Breast epithelium (tissue), 4 donors: ENCODE measurements at places on chromosomes 3 and 15. TPM values are rescaled to one million over a fixed set of nuclear protein-coding genes. Genes with fewer than 3 reads are reported as not detected.

The GABRG3 gene
- 0.33 TPM for total RNA-seq

The COMMD2 gene
- total RNA-seq, result 38.8 TPM

The SLC28A2 gene
- total RNA-seq, result not detected

The A4GNT gene
- not detected for total RNA-seq

The NANOGP8 gene
- total RNA-seq, result 1.3 TPM

The EPHA3 gene
- total RNA-seq, result 3.7 TPM

- DNase-seq, result no peak
Observed at GRCh38 chr3:64341296-64341695, 116.0 kb upstream of the PRICKLE2 start.

DNA sequence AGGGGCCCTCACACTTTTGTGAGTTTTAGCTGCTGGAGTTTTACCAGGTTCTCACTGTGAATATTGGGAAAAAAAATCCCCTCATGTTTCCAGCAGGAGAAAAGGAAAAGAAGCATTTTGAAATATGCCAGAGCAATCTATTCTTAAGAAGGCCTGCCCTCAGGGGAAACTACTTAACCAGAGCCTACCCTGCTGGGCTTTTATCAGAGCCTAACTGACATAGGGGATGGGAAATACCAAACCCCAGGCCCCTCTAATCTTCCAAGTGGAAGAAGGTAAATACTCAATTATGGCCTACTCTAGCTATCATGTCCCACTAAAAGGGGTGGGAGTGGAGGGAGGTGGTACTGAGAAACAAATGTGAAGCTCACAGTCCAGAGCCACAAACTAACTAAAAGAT lies 68.7 kb upstream of the NMNAT3 start:
- DNase-seq, result no peak

DNA sequence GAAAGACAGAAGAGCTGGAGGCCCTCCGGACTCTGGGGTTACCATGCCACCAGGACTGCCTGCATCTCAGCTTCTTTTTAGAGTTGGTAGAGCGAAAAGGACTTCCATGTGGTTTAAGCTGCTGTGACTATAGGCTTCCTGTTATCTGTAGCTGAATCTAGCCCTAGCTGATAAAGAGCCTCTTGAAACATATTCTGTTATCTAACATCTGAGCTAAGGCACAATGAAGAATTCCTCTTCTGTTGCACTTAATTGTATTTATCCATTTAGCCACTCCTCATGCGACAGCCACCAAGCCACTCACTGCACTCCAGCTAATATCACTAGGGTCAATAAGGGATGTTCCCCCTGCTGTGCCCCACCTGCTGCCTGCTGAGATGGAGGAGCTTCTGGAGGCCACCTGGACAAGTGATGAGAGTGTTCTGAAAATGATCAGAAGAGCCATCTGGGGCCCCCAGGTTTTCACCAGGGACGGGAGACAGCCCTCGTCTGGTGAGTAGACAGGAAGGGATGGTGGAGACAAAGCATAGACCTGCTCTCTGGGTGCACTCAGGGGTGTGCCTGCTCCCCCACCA lies 94.6 kb upstream of the PLXNA1 start:
- DNase-seq, result peak; percentile 17

DNA sequence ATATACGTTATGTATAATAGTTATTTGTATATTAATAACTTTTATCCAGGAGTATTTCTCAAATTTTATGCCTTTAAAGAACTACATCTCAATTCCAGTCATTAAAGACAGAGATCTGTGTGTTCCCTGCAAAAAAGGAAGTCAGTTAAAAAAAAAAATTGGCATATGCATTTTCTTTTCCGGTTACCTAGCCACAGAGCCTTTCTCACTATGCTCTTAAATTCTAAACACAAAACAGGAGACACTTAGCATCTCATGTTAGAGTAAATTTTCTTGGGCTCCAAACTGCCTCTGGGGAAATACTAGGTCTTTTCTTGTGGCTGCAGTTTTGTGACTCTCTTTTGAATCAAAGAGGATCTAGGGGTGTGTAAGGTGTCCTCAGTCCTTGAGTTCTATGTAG lies 105.9 kb downstream of the KCNH8 start:
- no peak for DNase-seq

GRCh38 chr3:163347944-163348343 lies 1730.4 kb downstream of the SI start:
- no peak for DNase-seq

- no peak for DNase-seq
Observed at GRCh38 chr3:44511238-44511566, 33.7 kb upstream of the ZNF445 start.

DNA sequence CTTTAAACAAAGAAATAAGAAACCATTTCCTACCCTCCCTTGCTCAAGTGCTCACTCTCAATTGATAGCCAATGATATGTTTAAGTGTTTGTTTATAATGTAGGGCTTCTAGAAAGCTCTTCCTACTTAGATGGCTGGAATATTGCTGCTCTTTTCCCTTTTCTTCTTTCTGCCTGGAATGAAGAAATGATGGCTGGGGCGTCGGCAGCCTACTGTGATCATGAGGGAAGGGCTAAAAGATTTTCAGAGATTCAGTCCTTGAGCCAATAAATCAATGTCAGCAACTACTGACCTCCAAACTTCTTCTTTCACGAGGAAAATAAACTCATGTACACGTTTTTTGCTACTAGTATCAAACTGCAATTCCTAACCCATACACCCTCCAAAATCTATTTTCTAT lies 2.1 kb upstream of the GPR27 start:
- no peak for DNase-seq

DNA sequence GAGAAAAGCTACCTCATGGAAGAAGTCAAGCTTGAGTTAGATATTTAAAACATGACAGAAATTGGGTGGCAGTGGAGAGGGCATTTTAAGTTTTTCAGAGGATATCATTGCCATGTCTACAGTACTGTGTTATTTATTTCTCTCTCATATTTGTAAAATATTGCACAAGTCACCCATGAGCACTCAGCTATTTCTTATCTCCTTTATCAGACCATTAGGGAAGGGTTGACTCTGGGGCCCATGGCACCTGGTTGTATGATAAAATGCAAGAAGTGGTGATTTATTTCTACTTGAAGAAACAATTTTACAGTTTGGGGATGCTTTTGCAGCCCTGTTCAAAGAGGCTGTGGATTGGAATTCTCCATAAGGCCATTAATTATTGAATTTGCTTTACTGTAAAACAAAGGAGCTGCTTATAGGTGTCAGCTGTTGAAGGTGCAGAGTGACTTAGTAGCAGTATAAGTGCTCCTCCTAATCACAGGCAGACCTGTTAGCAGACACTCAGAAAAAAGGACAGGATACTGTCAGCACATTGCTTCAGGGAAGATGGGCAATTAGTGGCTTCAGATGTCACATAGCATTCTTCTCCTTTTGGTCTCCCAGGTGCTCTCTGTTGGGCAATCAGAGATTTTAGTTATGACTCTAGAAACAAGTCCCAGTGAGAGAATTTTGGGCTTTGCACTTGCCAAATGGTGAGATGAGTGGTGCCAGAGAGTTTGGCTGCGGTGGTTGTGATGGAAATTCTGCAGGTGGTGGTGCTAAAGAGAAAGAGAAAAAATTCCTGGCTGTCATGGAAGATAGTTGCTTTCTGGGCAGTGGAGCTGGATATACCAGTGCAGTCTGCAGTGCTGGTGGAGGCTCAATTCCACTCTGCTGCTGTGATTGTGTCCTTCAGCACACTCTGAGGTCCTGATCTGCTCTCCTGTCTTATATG lies 129.7 kb upstream of the ROPN1 start:
- no peak for DNase-seq

- no peak for DNase-seq
Observed at GRCh38 chr3:124489506-124489905, 240.7 kb upstream of the UMPS start.

- DNase-seq, result no peak
Observed at GRCh38 chr15:74584204-74584603, 31.4 kb upstream of the CLK3 start.

DNA sequence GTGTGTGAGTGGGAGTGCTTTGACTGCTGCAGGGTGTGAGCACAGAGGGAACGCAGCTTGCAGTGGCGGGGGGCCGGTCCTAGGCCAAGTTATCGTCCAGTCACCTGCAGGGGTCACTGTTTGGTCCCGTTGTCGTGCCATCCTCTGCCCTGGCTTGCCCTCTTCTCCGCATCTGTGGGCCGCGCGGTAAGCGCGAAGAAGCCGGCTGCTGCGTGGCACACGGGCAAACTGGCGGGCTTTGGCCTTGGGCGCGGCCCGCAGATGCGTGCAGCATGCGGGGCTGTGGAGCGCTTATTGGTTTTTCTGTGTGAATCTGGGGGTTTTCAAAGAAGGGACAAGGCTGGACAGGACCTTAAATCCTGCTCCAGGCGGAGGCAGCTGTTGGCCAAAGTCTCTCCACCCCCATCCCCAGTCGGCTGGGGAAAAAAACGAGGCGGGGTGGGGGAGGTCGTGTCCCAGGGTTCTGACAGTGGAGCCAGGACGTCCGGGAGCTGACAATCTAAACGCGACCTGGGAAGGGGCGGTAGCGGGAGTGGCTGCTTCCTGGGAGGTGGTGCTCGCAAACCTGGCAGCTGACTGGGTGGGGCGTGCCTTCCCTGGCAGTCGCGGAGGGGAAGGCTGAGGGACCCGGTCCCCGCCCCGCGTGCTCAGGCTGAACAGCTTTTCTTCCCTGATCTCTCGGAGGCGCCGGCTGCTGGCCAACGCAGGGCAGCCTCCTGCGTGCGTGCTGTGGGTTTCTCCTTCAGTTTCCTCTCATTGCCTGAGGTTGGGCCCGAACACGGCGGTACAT lies 39.7 kb upstream of the VEPH1 start:
- peak; percentile 74 for DNase-seq

- no peak for DNase-seq
Observed at GRCh38 chr3:43025423-43025822, 46.3 kb downstream of the GASK1A start.

DNA sequence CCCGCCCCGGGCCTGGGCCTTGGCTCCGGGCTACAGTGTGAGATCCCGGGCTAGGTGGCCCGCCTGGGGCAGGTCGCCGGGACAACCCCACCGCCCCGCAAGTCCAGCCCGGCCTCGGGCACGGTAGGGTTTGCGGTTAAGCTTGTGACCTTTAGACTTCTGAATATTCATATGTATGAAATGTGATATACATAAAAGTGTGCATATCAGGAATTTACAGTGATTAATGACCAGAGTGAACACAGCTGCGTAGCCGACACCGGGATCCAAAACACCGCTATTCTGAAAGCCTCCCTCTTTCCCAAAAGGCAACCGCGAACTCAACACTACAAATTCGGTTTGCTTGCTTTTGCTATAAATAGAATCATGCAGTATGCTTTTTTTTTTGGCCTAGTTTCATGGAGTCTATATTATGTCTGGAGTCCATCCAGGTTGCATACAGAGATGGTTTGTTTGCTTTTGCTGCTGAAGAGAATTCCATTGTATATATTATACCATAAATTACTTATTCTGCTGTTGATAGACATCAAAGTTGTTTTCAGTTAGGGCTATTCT lies 636 bp upstream of the SNRPA1 start:
- DNase-seq, result no peak

DNA sequence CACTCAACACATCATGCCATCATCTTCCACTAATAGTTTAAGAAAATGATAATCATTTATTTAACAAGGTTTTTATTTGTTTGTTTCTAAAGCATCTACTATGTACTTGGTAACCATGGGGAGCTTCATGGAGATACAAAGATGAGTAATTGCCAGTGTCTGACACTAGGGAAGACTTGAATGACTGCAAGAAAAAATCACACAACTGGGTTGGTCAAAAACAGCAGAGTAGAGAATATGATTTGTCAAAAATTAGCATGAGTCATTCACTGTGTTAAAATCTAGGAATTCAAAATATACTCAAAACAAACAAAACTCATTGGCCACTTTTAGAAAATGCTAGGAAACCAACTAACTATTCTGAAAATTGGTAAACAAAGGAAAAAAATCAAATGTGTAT lies 6.3 kb downstream of the BNC1 start:
- no peak for DNase-seq

DNA sequence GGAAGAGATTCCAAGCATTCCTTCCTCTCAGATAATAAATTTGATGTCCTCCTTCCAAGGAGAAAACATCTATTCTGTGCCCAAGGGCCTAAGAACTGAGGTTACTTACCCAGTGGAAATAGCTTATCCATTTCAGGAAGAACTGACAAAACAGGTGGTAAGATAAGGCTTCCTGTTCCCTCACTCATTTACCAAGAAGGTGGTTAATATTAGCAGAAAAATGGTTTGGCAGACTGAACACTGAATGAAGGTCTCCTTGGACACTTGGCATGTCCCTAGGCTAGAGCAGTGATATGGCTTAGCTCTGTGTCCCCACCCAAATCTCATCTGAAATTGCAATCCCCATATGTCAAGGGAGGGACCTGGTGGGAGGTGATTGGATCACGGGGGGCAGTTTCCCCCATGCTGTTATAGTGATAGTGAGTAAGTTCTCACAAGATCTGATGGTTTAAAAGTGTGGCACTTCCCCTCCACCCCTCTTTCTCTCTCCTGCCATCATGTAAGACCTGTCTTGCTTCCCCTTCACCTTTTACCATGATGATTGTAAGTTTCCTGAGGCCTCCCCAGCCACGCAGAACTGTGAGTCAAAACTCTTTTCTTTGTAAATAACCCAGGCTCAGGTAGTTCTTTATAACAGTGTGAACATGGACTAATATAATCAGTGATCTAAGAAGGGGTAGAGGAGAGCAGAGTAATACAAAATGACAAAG lies 127.4 kb downstream of the ST8SIA2 start:
- no peak for DNase-seq

DNA sequence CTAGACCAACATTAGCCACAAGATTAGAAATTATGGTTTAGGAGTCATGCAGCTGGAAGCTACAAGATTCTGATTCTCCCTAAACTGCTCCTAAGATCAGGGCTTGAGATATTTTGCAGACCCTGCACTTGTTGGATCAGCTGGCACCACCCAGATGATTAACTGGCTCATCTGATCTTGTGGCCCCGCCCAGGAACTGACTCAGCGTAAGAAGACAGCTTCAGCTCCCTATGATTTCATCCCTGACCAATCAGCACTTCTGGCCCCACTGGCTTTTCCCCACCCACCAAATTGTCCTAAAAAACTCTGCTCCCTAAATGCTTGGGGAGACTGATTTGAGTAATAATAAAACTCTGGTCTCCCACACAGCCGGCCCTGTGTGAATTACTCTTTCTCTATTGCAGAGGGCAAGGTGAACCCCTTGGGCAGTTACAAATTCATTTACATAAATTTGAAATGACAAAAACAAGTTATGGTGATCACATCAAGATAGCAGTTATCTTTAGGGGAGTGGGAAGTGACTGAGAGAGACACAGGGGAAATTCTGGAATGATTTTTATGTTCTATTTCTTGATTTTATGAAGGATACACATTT lies 76.5 kb downstream of the CD200R1L start:
- DNase-seq, result no peak

GRCh38 chr3:81439108-81439507 lies 322.3 kb downstream of the GBE1 start:
- DNase-seq, result no peak
